H4 (cell line): ENCODE measurements at places on chromosomes 4 and X. TPM values are rescaled to one million over a fixed set of nuclear protein-coding genes. Genes with fewer than 3 reads are reported as not detected.

The CT45A1 gene
- not detected in 2 replicates for total RNA-seq

The NXF3 gene
- total RNA-seq: 0.10 TPM in 1 of 2 replicates, not detected in the other

The PCSK1N gene
- total RNA-seq: 9.9 and 16.0 TPM in 2 replicates

The DMP1 gene
- not detected in 2 replicates for total RNA-seq

The LEF1 gene
- total RNA-seq: 33.0 and 37.2 TPM in 2 replicates

The GPR173 gene
- 0.72 and 1.7 TPM in 2 replicates for total RNA-seq
